ENCODE measurements at places on chromosomes 3 and 15.

DNA sequence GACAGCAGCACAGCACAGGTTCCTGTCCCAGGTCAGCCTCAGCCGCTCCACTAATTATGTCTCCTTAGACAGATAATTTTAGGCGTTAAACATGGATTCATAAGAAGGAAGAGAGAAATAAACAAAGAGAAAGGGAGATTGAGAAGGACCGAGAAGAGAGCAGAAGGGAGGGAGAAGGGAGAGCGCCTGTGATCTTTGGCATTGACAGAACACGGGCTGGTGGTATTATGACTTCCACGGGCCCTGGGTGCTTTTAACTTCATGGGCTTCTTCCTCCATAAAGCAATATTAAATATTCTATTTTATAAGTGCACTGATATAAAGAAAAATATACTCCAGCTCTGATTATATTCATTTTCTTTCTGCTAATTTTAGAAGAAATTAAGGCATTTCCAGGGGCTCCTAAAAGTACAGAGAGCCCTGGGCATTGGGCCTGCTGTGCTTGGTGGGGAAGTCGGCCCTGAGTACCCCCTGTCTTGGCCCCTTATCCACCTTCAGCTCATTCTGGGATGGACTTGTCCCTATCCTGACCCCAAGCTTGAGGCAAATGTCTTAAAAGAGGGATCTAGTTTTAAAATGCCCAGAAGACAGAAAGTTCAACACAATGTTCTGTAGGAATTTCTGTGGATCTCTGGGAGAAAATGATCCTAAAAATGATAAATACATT is 135.3 kb downstream of the MEX3B start:
- no peak for DNase-seq

DNA sequence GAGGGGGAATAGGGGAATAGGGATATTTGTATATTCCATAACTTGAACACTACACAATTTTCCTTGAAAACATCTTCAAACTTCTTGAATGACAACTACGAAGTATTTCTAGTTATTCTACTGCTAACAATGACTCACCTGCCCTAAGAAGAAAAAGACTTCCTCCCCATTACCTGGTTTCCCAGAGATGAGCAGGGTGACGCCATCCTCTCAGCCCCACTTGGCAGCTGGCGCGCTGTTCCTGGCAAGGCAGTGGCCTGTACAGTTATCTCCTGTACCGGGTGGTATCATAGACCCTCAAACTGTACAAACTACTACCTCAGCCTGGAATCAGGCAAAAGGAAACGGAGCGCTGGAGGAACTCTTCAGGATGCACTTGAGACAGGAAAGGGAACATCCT is 10.4 kb downstream of the WDR82 start:
- DNase-seq = peak; percentile 63

DNA sequence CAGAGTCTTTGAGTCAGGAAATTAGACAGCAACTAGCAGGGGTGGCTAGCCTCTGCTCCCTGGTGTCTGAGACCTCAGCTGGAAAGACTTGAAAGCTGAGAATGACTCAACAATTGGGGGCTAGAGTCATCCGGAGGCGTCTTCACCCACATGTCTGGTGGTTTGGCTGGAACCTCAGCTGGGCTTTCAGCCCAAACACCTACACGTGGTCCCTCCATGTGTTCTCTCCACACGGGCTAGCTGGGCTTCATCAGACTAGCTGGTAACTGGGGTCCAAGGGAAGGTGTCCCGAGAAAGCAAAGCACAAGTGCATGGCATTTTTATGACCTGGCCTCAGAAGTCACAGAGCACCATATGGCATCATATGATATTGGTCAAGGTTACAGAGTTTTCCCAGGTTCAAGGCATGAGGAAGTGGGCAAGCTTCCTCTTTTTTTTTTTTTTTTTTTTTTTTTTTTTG is 19.9 kb upstream of the ABHD2 start:
- DNase-seq = peak; percentile 34

DNA sequence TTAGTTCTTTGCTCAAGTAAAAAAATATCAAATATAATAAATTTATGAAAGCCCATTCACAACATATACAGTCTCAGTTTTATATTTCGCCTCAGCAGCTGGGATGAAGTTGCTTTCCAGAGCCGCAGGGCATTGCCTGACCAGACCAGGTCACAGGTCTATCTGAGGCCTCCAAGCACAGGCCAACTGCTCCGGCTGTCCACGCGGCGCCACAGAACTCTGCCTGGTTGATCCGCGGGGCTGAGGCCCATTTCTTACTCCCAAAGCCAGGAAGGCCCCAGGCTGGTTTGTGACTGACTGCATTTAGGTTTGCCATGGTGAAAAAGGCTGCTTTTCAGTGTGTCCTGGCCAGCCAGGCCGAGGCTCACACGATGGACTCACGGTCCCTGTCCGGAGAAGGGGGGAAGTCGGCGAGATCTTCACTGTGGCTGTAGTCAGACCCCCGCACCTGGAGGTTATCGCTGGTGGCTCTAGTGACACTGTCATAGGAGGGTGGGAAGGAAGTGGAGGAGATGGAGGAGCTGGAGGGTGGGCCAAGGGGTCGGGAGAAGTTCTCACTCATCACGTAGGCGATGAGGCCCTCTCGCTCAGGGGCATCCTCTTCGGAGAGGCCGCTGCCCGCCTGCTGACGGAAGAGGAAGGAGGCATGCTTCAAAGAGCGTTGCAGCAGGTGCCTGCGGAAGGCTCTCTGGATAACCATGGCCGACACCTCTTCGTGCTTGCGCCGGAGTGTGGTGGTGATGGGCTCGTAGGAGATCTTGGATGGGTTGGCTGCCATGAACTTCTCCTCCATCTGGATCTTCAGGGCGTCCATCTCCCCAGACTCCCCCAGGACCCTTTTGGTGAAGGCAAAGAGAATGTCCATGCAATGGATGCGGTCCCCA is 54.1 kb downstream of the EXOG start:
- no peak for DNase-seq

DNA sequence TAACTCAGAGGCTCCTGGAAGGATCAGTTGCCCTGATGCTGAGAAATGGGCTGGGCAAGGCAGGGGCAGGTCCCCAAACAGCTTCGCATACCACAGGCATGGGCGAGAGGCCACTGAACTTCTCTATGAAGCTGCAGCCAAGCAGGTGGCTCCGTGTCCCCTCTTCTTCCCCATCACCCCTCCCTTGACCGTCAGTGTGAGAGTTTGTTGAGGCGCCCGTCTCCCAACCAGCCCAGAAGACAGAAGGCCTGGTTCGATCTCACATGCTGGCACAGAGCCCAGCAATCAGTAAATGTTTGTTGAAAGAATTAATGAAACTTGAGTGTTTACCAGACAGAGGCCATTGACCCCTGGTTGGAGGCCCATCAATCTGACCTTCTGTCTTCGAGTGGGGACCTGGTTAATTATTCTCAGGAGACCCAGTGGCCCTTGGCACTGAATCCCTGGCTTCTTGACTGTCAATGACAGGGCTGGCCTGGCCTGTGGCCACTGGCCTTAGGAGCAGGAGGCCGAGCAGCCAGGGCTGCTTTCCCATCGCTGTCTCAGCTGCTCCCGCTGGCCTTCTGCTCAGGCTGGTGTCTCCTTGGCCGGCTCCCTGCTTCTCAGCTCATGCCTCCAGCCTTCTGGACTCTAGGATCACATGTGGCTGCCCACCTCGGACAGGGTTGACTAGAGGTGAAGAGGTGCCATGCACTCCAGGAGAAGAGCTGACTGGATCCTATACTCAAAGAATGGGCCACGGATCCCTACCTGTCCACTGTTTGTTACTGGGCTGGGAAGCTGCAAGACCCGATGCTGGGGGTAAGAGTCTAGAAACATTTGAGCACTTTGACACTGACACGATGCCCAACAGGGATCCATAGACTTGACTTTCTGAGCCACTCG is 113.4 kb downstream of the ASB7 start:
- DNase-seq = no peak

- no peak for DNase-seq
These were observed 695 bp downstream of the RPL32 start for GRCh38 chr3:12840591-12841148.

DNA sequence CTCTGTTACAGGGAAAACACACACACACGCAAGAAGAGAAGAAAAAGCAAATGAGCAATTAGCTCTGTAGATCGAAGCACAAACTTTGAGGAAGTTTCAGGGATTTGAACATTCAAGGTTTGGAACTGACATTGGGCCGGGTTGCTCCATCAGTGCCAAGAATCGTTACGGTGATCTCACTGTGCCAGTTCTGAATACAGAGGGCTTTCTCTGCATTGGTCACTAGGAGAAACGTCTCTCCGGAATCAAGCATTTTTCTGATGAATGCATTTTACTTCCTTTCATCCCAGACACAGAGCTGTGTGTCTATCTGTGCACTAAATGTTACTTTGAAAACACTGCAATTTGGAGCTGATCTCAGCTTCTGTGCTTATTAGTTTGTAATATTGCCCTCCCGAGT is 11.2 kb downstream of the HRH1 start:
- no peak for DNase-seq

DNA sequence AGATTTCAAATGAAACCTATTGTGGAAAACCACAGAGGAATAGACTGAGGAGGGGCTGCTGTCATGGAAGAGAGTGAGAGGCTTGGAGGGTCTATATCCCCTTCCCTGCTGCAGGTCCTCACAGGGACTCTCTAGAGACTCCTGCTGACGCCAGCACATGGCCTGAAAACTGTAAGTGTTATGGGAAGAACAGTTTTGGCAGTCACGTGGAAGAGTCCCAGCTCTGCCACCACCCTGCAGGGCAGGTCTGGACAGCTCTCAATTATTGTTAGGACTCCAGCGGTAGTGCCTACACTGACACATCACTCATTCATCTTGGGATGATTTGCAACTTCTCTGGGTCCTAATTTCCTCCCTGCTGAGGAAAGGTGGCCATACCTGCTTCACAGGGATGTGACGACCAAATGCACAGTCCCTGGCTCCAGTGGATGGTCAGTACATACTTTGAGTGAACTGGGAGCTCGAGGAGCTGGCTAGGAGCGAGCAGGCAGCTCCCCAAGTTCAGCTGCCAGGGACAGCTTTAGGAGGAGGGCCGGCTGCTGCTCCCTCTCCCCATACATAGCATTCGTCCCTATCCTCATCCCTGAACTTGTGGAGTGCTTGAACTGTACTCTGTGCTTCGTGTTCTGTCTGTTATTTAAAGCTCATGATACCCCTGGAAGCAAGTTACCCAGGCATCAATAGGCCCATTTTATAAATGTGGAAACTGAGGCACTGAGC is 49.2 kb downstream of the CTXND1 start:
- no peak for DNase-seq

DNA sequence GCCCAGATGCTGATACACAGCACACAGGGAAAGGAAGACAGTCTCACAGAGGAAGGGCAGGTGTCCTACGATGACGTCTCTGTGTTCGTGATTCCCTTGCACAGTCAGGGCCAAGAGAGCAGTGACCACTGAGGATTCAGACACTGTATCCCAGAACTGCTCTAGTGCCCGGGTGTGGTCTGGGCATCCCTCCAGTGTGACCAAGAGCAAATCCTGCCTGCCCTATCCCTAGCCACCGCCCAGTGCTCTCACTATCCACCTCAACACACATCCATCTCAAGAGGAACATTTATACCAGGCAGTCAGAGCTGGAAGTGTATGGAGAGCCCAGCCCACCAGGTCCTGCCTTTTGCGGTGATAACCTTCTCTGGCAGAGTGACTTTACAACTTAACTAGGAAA is 4.1 kb downstream of the PPM1M start:
- DNase-seq = no peak

DNA sequence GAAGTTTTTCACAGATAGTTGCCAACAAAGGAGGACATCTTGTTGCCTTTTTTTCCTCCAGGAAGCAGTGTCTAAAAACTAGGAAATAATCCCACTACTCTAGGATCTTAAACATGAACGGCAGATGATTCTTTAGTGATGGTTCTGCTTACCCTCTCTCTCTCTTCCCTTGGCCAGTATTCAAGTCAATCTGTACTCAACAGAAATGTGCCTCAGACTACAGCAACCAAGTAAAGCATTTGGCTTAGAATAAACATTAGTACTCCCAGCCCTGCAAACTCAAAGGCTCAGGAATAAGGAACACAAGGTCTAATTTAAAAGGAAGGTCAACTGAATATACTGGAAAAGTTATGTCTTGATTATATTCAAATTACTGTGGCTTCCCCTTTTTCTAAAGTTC is 8.7 kb downstream of the NPTN start:
- no peak for DNase-seq

GRCh38 chr15:85685356-85685755 is 109.4 kb downstream of the KLHL25 start:
- no peak for DNase-seq

GRCh38 chr3:73781541-73781940 is 156.8 kb upstream of the PDZRN3 start:
- DNase-seq = no peak

GRCh38 chr15:67917037-67917436 is 77.2 kb upstream of the RNU6-1 start:
- no peak for DNase-seq

DNA sequence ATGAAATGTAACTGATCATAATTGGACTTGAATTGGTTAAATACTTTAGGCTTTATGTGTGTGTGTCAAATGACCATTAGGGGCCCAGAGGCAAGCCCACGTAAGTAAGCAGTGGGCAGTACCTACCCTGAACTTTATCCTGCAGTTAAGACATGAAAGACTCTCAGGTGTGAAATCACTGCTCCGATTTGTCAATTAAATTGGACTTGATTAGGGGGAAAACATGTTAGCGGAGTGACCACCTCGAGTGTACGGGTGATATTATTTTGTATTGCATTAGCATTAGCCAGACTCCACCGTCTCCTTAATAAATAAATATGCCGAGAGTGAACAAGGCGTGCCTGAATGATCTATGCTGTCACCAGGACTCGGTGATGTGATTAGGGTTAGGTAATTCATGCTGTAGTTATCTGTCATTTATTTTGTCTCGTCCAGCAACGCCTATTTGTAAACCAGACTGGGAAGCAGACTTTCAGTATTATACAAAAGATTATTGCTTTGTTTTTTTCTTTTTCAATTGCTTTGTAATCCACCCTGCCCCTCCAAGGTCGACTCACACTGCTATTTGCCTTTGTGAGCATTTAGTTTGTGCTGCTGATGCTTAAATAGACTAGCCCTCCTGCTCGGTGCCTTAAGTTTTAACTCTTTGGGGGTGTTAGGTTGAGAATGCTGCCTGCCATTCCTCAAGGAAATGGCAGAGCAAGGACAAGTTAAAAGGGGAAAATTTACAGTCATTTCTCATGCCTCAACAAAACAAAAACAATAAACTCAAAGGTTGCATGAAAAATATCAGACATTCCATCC is 1.8 kb downstream of the RBMS3 start:
- no peak for DNase-seq

DNA sequence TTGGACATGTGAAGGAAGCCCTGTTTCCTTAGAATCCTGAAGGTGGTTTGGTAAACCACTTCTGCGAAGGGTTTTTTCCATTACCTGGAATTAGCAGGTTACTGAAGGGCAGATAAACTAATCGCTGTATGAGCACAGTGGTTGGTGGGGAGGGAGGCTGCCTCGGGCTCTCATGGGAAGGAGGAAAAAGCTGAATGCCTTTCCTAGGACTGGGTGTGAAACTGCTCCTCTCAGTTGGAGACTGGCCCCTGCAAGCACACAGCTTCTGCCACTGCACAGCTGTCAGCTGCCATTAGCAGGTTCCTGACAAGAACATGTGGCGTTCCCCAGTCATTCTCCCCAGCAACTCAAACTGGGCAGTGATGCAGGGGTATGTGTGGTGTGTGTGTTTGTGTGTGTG is 376.3 kb downstream of the GAP43 start:
- no peak for DNase-seq
